Activated CD4-positive, alpha-beta T cell treated with anti-CD3 and anti-CD28 coated beads, Interleukin-2, amount 50 U/mL, for 1 hour (primary cell): ENCODE measurements at places on chromosomes 7 and 10.

GRCh38 chr7:138665669-138666140 lies 35.5 kb downstream of the SVOPL start:
- no peak for DNase-seq

- DNase-seq = no peak
These were observed 471.9 kb upstream of the PODXL start for GRCh38 chr7:132028144-132028920.

- DNase-seq = peak; percentile 55
These were observed 104.4 kb upstream of the LRRC4 start for GRCh38 chr7:128135515-128136214.

DNA sequence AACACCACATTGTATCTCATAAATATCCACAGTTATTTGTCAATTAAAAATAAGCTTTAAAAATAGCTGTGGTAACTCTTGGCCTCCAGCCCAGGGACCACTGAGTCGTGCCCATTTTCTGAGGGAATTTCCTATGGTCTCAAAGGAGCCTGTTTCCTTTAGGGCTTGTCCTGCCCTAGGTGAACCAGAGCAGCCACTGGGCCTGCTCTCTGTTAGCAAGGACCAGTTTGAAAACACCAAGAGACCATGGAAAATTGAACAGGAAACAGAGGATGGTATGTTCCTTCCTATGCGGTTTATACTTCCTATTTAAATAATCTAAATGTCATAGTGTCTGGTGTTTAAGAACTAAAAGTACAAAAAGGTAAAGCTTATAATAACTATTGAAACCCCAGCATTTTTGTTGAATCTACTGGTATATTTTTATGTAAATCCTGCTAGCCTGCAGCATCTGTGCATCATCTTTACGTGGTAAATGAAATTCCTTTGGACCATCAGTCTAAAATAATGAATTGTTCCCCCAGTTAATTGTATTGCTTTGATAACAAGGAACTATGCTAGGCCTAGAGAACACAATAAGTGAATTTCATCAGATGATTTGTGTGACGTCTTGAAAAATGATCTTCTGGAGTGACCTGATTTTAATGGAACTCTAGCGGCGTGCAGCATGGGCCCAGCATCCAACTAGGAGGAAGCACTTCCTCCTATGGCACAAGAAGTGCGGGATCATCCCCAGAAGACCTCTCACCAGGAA lies 333.7 kb downstream of the GFRA1 start:
- no peak for DNase-seq

DNA sequence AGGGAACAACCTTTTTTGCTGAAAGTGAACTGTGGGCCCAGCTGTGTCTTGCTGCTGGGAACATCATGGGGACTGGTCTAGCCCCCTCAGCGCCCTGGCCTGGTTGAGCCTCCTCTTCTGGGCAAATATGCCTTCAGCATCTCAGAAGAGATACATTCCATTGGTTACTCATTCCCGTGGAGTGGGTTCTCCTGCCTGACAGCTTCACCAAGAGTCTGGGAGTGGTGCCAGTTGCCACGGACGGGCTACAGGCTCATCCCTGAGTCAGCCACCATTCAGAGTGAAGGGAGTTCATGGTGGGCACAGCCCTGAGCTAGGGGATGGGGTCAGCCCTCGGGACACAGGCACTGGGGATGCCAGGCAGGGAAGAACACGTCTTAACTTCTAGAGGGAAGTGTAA lies 81.9 kb downstream of the RAMP3 start:
- DNase-seq = no peak

GRCh38 chr7:12757443-12757842 lies 70.0 kb downstream of the ARL4A start:
- no peak for DNase-seq

- no peak for DNase-seq
These were observed 512.5 kb downstream of the ETV1 start for GRCh38 chr7:13476881-13477444.

DNA sequence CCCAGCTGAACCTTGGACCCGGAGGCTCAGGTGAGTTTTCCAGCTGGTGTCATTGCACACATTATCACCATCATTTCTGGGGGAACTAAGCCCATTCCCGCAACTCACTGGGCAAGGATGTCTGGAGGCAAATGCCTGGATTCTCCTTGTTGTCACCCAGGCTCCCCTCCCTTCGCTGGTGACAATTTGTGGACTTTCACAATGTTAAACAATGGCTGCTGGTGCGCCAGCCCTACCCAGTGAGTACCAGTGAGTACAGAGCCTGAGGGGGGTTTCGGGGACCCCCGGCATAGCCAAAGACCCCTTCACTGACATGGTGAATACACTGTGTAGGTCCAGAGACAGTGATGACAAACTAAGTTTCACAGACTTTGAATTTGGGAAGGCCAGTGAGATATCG lies 189.2 kb downstream of the ADARB2 start:
- DNase-seq = no peak

- DNase-seq = no peak
These were observed 71.9 kb downstream of the PLXDC2 start for GRCh38 chr10:19888061-19888660.

DNA sequence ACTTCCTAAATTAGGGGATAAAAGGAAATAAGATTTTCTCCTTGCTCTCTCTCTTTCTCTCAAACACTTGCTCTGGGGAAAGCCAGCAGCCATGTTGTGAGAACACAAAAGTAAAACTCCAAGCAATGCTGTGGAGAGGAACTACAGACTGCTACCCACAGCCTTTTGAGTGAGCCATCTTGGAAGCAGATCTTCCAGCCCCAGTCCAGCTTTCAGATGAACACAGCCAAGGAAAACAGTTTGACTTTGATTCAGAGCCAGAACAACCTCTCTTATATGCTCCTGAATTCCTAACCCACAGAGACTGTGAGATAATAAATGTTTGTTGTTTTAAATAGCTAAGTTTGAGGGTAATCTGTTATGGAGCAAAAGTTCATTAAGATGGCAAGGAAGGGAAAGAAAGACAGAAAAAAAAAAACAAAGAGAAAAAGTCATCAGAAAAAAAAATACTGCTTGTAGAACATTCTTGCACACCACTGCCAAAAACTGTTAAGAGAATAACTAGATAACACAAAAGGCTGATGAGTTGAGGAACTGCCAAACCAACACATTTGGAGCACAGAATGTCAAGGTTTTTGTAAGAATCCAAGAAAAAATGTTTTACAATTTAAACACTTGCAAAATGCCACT lies 20.9 kb upstream of the PRKAR2B start:
- DNase-seq = no peak

GRCh38 chr7:67918158-67918557 lies 921.5 kb downstream of the TYW1 start:
- DNase-seq = no peak

DNA sequence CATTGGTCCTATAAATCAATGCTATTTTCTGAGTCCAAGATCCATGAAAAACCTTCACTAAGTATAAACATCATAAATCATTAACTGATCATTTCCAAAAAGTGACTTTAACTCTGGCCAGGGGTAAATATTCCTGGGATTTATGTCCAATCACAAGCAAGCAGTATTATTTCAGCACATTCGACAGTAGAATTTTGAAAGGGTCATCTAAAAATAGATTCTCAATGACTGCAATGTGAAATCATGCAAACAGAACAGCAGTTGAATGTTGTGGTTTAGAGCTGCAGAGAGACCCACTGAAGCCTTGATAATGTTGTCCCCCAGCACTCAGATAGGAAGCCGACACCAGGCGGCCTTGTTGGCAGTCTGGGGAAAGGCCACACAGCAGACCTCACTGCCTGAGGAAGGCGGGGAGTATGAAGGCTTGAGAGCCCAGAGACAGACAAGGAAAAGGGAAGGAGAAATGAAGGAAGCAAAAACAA lies 38.1 kb downstream of the FAM107B start:
- DNase-seq = no peak

DNA sequence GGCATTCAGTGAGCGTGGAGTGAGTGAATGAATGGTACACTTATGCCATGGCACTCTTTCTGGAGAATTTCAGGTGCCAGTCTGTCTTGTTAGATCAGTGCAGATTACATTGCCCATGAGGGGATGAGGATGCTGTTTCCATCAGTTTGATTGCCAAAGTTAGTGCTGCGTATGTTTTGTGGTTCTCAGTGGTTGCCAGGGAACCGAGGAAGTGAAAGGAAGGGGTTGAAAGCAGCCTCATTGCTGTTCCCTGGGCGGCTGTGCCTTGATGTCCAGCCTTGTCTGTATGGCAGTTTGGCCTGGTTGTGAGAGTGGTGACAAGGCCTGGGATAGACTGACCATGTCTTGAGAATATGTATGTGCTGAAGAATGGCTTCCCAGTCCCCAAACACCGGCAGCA lies 30.2 kb downstream of the WBP1L start:
- no peak for DNase-seq

DNA sequence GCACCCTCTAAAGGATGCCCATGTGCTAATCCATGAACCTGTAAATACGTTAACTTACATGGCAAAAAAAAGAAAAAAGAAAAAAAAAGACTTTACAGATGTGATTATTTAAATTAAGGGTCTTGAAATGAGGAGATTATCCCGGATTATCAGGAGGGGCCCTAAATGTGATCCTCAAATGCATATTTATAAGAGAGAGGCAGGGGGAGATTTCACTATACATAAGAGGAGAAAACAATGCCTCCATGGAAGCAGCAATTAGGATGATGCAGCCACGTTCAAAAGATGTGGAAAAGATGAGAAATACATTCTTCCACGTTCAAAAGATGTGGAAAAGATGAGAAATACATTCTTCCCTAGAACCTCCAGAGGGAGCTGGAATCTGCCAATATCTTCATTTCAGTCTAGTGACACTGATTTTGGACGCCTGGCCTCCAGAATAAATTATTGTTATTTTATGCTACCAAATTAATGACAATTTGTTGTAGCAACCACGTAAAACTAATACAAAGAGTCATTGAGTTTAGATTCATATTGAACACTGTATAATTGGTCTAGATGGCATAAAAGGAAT lies 328.4 kb upstream of the GNAI1 start:
- no peak for DNase-seq

DNA sequence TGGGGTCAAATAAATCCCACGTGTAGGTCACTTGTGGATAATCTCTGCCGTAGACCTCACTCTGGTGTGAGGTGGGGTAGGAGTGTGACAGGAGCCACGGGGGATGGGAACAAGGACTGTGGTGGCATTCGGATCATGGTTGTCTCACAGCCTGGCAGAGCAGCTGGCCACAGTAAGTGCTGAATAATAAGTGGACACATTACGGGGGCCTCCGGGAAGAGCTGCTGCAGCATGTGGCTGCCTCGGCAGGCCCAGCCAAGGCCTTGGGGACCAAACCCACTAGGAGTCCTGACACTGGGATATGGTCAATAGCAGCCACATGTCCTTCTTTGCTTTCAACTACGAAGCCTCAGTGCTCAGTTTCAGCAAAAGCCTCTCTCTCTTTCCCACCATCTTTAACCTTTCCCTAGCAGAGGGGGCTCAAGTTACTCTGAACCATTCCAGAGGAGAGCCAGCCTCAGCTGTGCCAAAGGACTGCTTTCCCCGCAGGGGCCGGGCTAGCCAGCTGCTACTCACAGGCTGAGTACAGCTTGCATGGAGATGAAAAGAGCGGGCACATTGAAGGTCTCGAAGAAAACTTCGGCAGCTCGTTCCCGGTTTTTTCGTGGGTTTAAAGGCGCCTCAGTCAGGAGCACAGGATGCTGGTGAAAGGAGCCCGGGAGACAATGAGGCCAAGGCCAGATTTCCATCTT lies 17.3 kb downstream of the ACTR1A start:
- no peak for DNase-seq

GRCh38 chr10:8300925-8301324 lies 246.4 kb downstream of the GATA3 start:
- no peak for DNase-seq

DNA sequence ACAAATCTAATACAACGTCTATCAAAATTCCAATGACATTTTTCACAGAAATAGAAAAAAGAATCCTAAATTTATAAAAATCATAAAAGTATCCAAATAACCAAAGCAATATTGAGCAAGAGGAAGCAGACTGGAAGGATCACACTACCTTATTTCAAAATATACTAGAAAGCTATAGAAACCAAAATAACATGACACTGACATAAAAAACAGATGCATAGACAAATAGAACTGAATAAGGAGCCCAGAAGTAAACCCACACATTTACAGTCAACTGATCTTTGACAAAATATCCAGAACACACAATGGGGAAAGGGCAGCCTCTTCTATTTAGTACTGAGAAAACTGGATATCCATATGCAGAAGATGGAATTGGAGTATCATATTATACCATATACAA lies 217.5 kb downstream of the MACC1 start:
- no peak for DNase-seq

GRCh38 chr10:75546004-75546403 lies 114.6 kb downstream of the LRMDA start:
- DNase-seq = no peak

DNA sequence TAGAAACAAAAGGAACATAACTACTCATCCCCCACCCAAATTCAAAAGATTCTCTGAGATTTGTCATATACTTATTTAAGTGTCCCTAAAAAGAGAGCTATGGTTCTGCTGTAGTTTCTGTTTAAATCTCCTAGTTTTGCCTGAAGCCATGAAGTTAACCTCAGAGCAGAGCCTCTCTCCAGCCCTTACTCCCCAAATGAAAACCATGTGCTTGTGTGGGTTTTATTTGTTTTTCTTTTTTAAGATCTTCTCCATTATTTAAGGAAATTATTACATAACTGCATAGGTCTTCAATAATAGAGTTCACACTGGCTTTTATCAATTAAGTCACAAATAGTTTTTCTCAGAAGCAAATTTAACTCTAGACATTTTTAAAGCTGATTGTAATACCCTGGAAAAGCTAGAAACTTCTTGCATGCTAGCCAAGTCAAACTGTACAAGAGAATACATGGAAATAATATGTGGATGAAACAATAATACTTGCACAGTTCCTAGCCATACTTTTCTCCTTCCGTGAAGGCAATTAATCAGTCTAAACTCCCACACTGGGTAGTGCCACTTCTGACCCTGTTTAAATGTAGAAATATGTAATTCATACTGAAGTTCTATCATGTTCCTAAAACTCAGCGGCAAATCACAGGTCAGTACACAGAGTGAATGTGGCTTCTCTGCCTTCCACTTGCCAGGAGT lies 579.7 kb downstream of the SUGCT start:
- no peak for DNase-seq

- DNase-seq = no peak
These were observed 43.2 kb downstream of the RALA start for GRCh38 chr7:39666562-39666961.

- no peak for DNase-seq
These were observed 18.9 kb downstream of the RCC1L start for GRCh38 chr7:75054744-75055143.

- no peak for DNase-seq
These were observed 163.9 kb downstream of the ADARB2 start for GRCh38 chr10:1573334-1573969.

DNA sequence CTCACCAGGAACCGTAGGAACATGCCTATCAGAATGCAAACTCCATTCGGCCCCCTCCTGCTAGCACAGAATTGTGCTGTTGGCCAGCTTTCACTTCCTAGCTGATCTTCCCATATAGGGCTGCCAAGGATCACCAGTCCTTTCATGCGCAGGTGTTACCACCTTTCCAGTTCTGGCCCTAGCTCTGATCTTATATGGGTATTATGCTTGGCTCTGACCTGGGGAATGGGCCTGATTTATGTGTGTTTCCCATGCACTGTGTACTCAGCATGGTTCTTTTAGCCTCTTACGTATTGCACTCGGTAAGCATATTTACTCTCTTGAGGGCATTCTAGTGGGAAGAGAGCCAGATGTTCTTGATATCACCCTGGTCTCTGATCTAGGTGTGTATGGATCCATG lies 11.1 kb downstream of the SLC35G1 start:
- no peak for DNase-seq
